ENCODE measurements at places on chromosomes 6 and 20.

DNA sequence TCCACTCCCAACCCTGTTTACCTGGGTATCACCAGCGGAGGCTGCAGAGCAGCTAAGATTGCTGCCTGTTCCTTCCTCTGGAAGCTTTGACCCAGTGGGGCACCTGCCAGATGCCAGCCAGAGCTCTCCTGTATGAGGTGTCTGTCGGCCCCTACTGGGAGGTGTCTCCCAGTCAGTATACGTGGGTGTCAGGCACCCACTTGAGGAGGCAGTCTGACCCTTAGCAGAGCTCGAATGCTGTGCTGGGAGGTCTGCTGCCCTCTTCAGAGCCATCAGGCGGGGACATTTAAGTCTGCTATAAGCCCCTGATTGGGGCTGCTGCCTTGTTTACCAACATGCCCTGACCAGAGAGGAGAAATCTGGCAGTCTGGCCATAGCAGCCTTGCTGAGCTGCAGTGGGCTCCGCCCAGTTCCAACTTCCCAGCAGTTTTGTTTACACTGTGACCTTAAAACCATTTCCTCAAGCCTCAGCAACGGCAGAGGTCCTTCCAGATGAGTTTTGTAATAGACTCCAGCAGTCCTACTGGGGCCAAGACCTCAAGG lies 2.8 kb downstream of the RAET1E start:
- no peaks in the 10 kb centered on the region for H3K36me3 ChIP-seq
- no peak overlapping the region for H3K4me3 ChIP-seq

DNA sequence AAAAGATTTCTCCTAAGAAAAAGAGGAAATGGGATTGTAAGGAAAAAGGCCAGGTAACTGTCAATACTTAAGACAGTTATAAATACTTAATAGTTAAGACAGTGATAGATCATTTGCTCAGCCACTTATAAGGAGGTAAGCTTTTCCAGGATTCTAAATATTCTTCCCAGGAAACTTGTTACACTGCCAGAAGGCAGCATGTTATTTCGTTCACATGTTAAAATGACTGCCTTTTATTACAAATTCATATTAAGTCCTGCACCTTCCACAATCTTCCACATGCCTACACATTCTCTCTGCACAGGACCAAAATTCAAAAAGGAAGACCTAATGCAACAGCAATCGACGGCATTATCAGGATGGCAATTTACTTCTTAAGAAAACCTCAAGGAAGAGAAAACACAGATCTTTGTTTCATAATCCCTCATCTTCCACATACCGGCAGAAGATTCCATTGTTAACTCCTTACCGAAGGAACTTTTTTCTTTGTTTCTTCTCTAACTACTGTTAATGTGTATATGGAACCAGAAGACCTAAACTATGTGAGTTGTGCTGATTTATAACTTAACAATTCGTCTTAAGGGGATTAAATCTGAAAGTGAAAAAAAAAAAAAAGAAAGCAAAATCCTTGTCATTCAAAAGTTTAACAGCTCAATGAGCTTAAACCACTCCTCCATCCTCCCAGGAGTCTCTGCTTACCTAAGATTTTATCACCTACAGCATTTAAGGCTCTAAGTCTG lies 799 bp downstream of the TAAR2 start:
- no peak overlapping the region for H3K4me3 ChIP-seq
- DNase-seq: no peak
- no peaks in the 10 kb centered on the region for H3K4me1 ChIP-seq
- H3K27me3 ChIP-seq: no peaks in the 10 kb centered on the region
- no peaks in the 10 kb centered on the region for H3K36me3 ChIP-seq

- no peaks in the 10 kb centered on the region for H3K36me3 ChIP-seq
- no peaks in the 10 kb centered on the region for H3K27me3 ChIP-seq
- H3K27ac ChIP-seq: no peak overlapping the region
- DNase-seq: no peak
- H3K4me3 ChIP-seq: no peak overlapping the region
These were observed 6.0 kb downstream of the CST7 start for GRCh38 chr20:24955045-24955444.

GRCh38 chr6:70411542-70412251 lies 1.6 kb upstream of the FAM135A start:
- no peaks in the 10 kb centered on the region for H3K36me3 ChIP-seq
- H3K27ac ChIP-seq: no peak overlapping the region
- no peaks in the 10 kb centered on the region for H3K27me3 ChIP-seq
- H3K4me3 ChIP-seq: peak overlapping the region; percentile 99
- H3K4me1 ChIP-seq: peaks cover 12% of the 10 kb centered on the region

DNA sequence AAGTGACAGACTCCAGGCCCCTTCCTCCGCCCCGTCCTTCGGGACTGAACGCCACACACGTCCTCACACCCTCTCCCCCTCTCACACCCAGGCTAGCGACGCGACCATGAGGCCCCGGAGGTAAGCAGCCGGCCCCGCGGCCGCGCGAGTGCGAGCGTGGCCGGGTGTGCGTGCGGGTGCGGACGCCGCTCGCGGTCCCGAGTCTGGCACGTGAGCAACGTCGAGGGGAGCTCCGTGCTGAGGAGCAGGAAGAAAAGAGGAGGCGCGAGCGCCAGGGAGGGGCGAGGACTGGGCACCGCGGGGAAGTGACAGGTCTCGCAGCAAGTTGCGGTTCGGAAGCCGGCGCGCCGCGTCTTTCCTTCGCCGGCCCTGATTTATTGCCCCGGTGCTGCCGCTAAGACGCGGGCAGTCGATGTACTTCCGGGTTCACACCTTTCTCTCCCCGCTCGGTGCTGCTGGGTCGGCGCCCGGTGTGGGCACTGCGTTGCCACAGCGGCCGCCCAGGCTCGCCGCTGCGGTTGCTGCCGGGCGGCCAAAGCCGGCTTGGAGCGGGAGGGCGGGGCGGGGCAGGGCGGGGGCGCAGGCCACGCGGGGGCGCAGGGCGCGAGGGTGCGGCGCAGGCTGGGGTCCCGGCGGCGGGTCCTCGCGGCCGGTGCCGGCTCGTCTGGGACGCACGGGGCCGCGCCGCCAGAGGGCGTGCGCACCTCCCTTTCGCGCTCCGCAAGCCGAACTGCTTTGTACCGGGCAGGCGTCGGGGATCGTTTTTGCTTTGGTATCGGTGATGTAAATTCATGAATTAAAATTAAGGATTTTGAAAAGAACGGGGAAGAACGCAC lies 15.8 kb upstream of the LIN28B start:
- peaks cover 10% of the 10 kb centered on the region for H3K36me3 ChIP-seq
- H3K27me3 ChIP-seq: no peaks in the 10 kb centered on the region
- H3K4me3 ChIP-seq: peak overlapping the region; percentile 95
- H3K4me1 ChIP-seq: peaks cover 34% of the 10 kb centered on the region
- DNase-seq: peak; percentile 79

DNA sequence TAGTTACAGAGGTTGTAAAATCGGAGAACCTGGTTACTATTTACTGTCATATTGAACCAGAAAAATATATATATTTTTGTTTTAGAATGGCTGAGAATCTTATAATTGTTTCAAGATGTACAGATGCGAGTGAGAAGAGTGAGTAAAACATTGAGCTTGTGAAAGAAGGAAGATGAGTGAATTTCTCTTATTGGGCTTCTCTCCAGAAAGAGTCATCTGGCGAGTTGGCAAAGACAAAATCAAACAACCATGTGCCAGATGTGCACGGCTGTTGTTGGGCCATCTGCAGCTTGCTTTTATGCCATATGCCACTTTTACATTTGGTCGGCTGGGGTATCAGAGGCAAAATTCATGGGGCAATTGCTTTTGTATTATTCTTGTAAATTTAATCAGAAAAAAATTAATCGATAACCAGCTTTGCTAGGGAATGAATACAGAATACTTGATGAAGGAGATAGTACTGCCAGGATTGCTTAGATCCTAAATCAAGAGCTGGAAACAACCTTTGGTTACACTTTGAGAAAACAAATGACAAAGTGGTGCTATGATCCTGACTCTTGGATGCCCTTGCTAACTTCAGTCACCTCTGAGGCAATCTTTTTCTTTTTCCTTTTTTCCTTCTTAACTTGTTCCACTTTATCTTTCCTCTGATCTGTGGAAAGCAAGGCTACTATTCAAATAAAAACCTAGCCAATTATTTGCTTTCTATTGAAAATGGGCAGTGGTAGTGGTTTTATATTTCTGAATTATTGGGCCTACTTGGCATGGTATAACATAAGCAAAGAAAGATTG lies 97.1 kb upstream of the GRIK2 start:
- H3K27ac ChIP-seq: no peak overlapping the region
- no peak overlapping the region for H3K4me3 ChIP-seq
- peaks cover 19% of the 10 kb centered on the region for H3K36me3 ChIP-seq
- H3K27me3 ChIP-seq: no peaks in the 10 kb centered on the region

DNA sequence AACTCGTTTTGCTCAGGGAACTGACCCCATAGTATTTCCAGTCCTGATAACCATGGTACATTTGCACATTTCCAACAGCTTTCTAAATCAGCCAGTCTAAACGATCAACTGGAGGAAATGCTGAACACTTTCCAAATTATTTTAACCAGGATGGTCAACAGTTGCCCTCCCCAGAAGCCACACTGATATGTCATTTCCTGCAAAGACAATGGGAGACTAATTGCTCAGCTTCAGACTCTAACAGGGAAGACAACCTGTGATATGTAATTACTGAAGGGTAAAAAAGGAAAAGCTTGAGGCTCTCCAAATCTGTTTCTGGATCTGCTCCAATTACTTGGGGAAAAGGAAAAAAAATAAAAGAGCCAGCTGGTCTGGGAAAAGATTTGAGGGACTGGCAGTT lies 88.8 kb downstream of the FYN start:
- no peak overlapping the region for H3K4me3 ChIP-seq
- H3K27ac ChIP-seq: no peak overlapping the region
- DNase-seq: no peak
- peaks cover 5% of the 10 kb centered on the region for H3K36me3 ChIP-seq
- peaks cover 21% of the 10 kb centered on the region for H3K4me1 ChIP-seq

- DNase-seq: no peak
- H3K27me3 ChIP-seq: no peaks in the 10 kb centered on the region
- H3K36me3 ChIP-seq: peaks cover 8% of the 10 kb centered on the region
- peaks cover 44% of the 10 kb centered on the region for H3K4me1 ChIP-seq
- no peak overlapping the region for H3K27ac ChIP-seq
These were observed 17.1 kb downstream of the OR2B2 start for GRCh38 chr6:27894839-27895762.

- DNase-seq: no peak
- no peak overlapping the region for H3K4me3 ChIP-seq
- H3K4me1 ChIP-seq: no peaks in the 10 kb centered on the region
- no peak overlapping the region for H3K27ac ChIP-seq
These were observed 64.0 kb downstream of the MAP3K5 start for GRCh38 chr6:136728033-136728939.

DNA sequence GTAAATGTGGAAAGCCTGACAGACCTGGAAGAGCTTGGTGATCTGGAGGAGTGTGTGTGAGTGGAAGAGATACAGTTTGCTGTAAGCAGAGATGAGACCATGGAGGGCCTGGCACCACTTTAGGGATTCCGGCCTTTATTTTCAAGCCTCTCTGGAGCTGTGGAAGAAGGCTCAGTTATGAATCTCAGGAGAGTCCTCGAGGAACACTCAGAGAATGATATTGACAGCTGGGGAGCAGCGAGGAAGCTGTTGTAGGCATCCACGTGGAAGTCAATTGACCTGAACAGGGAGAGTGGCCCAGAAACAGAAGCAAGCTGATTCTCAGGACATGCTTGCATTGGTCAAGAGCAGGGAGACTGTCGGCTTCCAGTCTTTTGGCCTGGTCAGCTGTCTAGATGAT lies 108.4 kb upstream of the FOXQ1 start:
- peaks cover 28% of the 10 kb centered on the region for H3K27me3 ChIP-seq
- no peak overlapping the region for H3K27ac ChIP-seq
- no peak overlapping the region for H3K4me3 ChIP-seq
- no peaks in the 10 kb centered on the region for H3K36me3 ChIP-seq
- no peak for DNase-seq

DNA sequence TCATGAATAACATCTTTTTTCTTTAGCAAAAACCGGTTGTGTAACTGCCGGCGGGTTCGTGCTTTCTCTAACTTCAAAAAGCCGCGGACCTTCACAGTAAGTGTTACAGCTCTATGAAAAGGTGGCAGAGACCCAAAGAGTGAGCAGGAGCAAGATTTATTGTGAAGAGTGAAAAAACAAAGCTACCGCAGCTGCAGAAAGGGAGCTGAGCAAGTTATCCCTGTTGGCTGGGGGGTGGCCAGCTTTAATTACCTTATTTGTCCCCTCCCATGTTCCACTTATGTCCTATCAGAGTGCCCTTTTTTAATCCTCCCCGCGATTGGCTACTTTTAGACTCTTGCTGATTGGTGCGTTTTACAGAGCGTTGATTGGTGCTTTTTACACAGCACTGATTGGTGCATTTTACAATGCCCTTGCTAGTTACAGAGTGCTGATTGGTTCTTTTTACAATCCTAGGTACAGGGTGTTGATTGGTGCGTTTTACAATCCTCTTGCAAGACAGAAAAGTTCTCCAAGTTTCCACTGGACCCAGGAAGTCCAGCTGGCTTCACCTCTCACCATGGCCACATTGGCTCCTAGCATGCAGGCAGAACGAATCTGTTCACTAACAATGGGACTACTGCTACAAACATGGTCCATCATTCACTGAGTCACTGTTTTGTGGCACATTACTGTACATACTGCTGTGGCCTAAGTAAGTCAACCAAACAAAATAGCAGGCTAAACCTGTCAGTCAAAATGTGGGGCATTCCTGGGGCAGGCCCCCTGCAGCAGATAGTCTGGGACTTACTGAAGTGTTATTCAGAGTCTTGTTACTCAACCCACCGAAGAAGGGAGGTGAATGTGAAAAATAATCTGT lies 52.8 kb downstream of the MYLIP start:
- H3K4me1 ChIP-seq: peaks cover 12% of the 10 kb centered on the region
- peaks cover 3% of the 10 kb centered on the region for H3K36me3 ChIP-seq
- H3K27ac ChIP-seq: no peak overlapping the region
- no peak overlapping the region for H3K4me3 ChIP-seq
- no peaks in the 10 kb centered on the region for H3K27me3 ChIP-seq

DNA sequence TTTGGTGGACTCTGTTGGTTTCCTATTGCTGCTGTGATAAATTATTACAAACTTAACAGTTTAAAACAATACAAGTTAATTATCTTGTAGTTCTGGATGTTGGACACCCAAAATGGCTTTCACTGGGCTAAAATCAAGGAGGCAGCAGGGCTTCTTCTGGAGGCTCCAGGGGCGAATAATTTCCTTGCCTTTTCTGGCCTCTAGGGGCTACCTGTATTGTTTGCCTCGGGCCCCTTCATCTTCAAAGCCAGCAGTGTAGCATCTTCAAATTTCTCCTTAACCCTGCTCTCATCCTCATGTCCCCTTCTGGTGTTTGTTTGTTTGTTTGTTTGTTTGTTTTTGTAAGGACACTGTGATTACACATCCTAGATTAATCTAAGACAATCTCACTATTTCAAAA lies 60.5 kb upstream of the ANKEF1 start:
- H3K4me1 ChIP-seq: no peaks in the 10 kb centered on the region
- no peaks in the 10 kb centered on the region for H3K27me3 ChIP-seq
- no peaks in the 10 kb centered on the region for H3K36me3 ChIP-seq
- H3K4me3 ChIP-seq: no peak overlapping the region
